Fibroblast of the aortic adventitia (primary cell): ENCODE measurements at places on chromosomes 7 and 10. TPM values are rescaled to one million over a fixed set of nuclear protein-coding genes. Genes with fewer than 3 reads are reported as not detected.

C10orf105 gene
- total RNA-seq: under 0.01 TPM in 1 of 2 replicates, not detected in the other

ITGA8 gene
- 2.6 and 38.5 TPM in 2 replicates for total RNA-seq

UPK3B gene
- 0.16 and 0.18 TPM in 2 replicates for total RNA-seq

RET gene
- 0.08 and 0.27 TPM in 2 replicates for total RNA-seq

AQP1 gene
- total RNA-seq: 2.8 and 4.5 TPM in 2 replicates

TWIST1 gene
- total RNA-seq: 28.7 and 33.2 TPM in 2 replicates

GARIN1A gene
- 1.2 and 3.1 TPM in 2 replicates for total RNA-seq

ITPRID1 gene
- total RNA-seq: not detected in 2 replicates

GRCh38 chr7:155793720-155794119, 18.5 kb downstream of the SHH start:
- no peak for DNase-seq

DNA sequence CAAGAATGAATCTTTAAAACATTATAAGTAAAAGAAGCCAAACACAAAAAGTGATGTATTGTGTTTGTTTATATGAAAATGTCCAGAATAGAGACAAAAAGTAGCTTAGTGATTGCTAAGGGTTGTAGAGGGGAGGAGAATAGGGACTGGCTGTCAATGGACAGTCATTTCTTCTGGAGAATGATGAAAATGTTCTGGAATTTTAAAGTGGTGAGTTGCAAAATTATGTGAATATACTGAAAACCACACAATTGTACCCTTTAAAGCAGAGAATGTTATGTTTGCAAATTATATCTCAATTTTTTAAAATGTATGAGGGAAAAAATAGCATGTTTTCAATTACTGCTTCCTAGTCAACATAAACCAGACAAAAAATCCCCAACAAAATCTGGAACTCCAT, 174.2 kb downstream of the KMT2E start:
- no peak for DNase-seq

- no peak for DNase-seq
Observed at GRCh38 chr10:118054383-118054782, 7.6 kb upstream of the RAB11FIP2 start.

DNA sequence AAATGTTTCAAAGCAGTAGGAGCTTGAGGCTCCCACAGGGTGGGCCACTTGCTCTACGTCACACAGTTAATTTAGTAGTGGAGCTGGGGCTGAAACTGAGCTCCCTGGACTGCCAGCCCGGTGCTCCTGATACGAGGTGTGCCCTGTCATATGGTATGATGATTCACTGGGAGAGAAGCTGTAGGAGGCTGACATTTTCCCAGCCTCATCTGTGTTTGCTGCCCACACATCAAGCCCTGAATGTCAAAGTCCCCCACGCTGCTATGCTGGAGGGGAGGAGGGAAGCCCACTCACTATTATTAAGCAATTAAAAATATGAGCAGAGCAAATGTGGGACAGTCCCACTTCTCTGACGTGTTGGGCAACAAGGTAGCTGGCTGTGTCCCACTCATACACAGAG, 81.2 kb upstream of the SORCS3 start:
- DNase-seq: no peak

DNA sequence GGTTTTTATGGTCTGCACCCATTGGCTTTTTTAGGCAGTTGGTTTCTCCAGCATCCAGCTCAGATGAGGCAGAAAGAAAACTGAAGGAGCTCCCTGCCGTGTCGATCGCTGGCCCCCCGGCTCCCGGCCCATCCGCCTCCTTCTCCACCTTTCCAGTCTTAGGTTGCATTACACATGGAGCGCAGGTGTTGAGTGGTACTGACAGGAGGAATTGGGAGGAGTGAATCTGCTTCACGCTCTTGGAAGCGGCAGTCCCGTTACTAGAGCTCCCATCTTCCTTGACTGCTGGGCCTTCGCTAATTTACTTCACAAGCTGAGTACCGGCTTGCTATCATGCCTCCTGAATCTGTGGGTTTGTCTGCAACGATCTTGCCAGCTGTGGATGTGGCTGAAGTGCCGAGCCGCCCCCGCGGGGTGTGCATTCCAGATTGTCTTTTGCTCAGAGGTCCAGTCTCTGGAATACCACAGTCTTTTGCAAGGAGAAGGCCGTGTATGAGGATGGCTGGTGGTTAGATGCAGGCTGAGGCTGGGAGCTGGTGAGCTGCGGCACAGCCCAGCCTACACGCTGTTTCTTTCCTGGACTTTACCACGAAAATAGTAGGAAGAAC, 17.1 kb downstream of the IQCE start:
- DNase-seq: no peak

DNA sequence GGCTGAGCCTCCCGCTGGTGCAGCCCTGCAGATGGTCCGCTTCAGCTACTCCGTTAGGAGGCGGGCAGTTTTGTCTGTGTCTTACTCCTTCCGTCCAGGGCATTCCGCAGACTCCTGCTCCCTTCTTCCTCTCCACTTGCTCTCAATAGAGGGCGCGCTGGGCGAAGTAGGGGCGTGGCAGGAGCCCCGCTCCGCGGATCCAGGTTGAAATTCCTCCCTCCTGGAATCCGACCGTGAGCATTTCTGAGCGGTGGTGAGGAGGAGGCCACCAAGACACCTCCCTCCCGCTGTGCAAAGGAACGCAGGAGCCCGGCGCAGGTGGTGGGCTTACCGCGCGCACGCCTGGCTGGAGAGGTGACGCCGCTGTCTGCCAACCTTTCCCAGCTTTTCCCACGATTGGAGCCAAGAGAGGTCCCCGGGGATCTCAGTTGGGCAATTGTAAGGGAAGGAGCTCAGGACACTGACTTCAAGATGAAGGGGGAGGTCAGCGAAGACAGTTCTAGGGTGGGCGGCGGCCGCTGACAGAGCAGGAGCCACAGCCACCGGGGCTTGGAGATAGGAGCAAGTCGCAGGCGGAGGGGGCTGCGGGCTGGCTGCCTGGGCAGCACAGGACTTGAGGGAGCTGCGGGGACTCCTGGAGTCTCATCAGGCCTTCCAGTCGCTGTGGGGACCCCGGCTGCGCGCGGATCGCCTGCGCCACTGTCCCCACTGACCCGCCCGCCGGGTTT, 1011.3 kb downstream of the XPNPEP1 start:
- DNase-seq: peak; percentile 63

GRCh38 chr10:130867446-130868194, 443.9 kb downstream of the TCERG1L start:
- no peak for DNase-seq

DNA sequence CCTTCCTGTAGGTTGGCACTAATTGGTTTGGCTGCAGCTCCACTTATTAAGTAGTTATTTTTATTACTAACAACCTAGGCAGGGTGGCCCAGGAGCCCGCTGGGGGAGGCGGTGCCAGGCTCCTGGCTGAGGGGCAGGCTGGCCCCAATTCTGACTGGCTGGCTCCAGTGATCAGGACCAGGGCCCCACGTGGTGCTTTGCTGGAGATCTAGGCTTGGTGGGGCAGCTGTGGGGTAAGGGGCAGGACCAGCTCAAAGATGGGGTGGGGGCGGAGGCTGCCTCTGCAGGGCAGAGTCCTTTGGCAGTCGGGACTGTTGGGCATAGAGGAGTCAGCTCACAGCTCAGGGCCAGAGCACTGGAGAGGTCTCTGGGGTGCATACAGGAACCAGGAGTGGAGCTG, 2.4 kb downstream of the ASL start:
- no peak for DNase-seq

- no peak for DNase-seq
Observed at GRCh38 chr7:125775317-125775716, 845.7 kb upstream of the POT1 start.

DNA sequence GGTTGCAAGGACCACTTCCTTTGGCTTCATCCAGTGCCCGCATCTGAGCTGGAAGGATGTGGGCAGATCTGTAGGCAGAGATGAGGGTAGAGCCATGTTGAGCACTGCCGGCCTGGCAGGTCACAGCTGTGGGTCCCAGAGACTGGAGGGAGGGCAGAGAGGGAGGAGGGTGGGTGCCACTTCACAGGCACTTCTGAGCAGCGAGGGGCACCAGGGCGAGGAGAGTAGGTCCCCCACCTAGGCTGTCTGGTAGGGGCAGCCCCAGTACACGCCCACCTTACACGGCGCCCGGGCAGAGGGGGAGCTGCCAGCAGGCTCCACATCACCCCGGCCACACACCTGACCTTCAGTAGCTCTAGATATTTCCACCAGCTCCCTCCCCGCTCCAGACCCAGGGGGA, 473.0 kb upstream of the FOXK1 start:
- DNase-seq: no peak

GRCh38 chr7:15218261-15218660, 315.7 kb upstream of the DGKB start:
- DNase-seq: no peak

GRCh38 chr10:63717027-63717715, 196.0 kb downstream of the REEP3 start:
- DNase-seq: no peak
